ENCODE measurements at places on chromosomes 3 and 15.

DNA sequence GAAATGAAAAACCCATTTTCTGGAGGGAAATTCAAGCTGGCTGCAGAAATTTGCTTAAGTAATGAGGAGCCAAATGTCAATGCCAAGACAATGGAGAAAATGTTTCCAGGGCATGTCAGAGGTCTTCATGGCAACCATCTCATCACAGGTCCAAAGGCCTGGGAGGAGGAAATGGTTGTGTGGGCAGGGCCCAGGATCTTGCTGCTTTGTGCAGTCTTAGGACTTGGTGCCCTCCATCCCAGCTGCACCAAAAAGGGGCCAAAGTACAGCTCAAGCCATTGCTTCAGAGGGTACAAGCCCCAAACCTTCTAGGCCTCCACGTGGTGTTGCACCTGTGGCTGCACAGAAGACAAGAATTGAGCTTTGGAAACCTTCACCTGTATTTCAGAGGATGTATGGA, 59.3 kb downstream of the POMGNT2 start:
- DNase-seq = no peak

GRCh38 chr3:188568736-188569135, 414.8 kb downstream of the LPP start:
- no peak for DNase-seq

DNA sequence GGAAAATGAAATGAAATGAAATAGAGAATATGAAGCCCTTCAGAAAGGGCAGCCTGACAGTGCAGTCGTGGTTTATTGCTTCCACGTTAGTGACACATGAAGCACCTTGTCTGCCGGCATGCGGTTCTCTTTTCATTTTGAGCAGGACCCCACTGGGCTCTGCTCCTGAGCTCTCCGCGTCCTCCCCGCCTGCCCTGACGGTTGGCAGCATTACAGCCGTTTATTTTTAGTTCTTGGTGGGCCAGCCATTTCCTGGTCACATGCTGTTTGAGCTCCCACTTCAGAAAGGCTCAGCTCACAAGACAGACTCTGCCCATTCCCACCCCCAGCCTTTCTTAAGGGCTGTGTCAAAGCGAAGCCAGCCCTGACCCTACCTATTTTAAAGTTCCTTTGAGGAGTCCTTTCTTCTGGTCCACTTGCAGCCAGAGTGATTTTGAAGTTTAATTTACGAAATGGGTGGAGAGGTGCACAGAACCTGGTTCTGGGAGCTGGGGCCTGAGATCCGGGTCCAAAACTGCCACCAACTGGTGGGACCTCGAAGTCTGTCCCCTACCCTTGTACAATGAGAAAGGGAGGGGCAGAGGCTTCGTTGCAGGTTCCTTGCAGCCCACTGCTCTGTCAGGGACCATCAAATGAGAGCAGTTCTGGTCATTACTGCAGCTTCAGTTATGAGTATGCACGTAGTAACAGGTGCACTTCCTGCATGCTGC, 60.1 kb downstream of the MGLL start:
- no peak for DNase-seq

DNA sequence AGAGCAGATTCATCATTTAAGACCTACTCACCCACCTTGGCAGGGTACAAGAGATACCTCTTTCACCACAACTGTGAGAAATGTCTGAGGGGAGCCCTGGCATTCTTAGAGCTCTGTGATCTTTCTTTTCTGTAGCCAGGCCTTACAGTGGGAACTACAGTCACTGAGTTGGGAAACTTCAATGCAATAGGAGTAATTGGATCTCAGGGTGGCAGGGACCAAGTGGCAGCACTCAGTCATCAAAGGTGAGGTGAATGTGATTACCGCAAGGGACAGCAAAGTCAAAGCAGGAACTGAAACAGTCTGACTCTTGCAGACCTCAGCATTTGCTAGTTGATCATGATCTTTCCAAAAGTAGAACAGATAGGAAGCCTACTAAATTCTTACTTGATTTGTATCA, 7.2 kb upstream of the MCF2L2 start:
- no peak for DNase-seq

DNA sequence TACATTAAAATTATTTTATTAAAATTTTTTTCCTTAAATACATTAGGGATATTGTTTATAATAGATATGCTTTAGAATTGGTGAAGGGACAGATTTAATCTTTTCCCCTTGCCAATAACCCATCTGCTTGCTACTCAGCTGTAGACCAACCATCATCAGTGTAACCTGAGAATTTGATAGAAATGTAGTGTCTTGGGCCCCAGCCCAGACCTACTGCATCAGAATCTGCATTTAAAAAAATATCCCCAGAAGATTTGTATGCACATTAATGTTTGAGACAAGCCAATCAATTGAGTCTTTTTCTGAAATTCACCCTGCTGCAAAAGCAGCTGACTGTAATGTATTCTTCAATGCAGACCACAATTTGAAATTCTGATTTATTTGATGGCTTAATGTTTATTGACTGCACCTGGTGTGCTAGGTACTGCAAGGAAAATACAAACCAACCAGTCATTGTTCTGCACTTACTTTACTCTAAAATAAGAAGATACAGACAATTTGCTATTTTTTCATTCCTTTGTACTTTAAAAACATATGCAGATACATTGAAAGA, 190.7 kb upstream of the SGO1 start:
- DNase-seq = no peak

DNA sequence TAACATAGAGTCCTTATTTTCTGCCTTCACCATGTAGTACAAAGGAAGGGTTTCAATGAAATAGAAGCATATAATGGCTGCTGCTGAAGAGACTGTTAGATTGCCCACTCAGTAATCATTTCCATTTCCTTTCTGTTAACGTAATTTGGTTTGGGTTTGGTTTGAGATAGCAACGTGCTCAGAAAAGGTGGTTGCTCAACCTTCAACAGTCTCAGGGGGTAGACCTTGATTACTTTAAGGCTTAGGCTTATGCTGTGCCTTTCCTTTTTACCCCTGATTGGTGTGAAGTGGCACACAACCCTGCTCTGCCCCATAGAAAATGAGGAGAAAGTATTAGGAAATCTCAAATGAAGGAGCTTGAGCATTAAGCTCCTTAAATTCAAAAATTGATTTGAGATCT, 163.7 kb upstream of the TP63 start:
- no peak for DNase-seq

DNA sequence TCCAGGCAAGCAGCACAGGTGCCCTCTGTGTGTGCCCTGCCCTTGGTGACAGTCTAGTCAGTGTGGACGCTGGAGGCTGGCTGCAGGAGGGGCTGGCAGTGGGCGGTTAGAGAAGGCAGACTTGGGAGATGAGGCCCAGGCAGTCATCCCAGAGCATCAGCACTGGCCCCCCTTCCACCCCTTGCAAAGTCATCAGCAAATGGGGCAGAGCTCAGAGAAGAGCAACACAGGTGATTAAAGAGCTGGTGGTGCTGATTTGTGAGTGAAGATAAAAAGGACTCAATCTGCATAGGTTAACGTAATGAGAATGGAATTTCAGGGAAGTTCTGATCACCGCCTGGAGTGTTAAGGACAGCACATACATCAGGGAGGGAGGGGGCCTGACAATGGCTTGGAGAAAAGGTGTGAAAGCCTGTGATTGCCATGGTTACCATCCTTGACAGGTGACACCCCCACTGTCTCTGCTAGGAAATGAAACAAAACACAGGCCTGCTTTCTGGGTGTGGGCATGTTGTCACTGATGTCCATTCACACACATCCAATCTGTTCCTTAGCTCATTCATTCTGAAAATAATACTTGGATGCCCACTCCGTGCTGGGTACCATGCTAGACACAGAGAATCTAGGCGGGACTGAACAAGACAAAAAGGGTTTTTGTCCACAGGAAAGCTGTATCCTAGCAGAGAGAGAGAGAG, 269.6 kb upstream of the ST8SIA2 start:
- no peak for DNase-seq

- DNase-seq = no peak
Observed at GRCh38 chr3:197012540-197012883, 17.1 kb downstream of the MELTF start.

GRCh38 chr15:45510758-45511280, 11.7 kb downstream of the SLC30A4 start:
- DNase-seq = no peak

- DNase-seq = no peak
Observed at GRCh38 chr3:69390771-69391170, 4.9 kb upstream of the FRMD4B start.

GRCh38 chr3:102238362-102238761, 196.5 kb upstream of the ZPLD1 start:
- DNase-seq = no peak

DNA sequence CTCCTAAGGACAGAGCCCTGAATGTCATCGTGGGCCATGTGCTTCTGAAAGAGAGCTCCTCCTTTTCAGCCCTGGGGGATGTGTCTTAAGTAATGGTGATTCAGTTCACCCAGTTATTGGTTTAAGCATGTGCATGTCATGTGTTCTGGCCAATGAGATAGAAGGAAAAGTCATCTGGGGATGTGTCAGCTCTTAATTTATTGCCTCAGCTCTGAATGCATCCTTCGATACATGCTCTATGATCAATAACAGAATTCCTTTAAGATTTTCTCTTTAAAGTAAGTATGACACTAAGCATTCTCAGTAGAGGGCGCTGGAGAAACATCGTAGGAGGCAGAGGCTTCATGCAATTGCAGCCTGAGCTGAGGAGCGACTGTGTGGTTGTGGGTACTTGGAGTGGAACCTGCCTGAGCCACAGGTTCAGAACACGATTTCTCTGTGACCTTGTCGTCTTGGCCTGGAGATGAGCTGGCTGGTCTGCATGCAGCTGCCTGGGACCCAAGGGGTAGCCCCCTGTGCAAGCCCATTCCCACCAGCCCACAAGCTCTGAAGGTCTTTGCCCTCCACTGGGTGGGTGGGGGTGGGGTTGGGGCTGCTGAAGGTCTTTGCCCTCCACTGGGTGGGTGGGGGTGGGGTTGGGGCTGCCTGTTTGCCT, 69.5 kb downstream of the C3orf38 start:
- no peak for DNase-seq

GRCh38 chr15:70597056-70597603, 166.2 kb downstream of the UACA start:
- DNase-seq = no peak

DNA sequence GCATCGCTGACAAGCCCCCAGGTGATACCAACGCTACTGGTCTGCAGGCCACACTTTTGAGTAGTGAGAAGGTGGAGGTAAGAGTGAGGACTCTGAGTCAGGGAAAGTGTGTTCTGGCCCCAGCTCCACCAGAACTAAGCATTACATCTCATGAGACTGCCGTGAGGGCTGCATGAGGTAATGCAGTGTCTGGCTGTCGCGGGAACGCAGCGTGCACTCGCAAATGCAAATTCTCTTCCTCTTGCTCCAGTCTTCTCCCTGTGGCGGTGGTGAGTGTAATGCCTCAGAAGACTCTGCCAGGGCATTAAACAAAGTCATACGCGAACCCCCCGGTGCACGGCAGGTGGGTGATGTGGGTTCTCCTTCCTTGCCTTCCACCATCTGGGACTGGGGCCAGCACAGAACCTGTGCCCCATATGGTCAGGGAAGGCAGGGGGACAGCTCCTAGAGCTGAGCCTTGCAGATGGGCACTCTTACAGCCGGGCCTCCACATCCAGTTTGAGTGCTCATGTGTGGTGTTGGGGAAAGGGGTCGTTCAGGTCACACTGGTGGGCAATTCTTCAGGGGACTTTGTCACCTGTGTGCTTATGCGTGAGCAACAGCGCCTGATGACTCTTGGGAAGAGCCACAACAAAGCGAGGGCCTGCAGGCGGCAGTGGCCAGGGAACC, 175.8 kb downstream of the XXYLT1 start:
- no peak for DNase-seq

DNA sequence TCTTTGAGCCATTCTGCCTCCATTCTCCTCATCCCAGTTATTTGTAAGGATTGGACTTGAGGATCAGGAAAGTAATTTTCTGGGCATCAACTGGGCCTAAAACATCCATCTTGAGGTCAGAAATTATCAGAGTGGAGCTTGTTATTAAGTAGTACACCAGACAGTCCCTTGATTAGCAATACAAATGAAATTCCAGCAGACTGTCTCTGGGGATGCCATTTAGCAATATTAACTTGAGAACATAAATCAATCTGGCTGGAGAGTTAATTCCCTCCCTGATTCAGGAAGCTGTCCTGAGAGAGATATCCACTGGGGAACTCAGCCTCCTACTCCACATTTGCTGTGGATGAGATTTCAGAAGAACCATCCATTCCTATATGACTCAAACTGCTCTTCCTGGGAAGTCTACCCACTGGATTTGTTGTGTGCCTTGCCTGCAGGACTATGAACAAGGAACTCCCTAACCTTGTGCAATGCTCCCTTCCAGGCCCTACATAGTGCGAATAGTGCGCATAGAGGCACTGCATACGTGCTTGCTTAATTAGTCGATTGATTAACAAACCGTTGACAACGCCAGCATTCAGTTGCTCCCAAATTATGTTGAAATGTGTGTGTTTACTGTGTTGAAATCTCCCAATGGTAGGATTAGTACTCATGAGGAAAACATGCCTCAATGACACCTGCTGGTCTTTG, 36.1 kb upstream of the MTMR14 start:
- no peak for DNase-seq

DNA sequence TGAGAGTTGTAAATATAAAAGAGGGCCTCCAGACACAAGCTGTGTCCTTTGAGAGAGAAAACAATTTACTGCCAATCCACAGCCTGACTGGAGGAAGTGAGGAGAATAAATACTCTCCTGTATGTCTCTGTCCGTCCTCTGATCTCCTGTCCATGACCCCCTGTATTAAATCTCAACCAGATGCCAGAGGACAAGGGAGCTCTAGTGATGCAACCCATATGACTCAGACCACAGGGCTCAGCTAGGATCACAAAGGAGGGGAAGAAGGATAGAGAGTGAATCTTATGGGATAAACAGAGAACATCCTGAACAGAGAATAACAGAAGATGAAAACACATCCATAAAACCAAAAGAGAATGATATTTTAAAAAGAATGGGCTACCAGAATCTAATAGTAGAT, 482.6 kb downstream of the PLOD2 start:
- DNase-seq = no peak

GRCh38 chr15:48536681-48537091, 108.8 kb downstream of the FBN1 start:
- DNase-seq = no peak

DNA sequence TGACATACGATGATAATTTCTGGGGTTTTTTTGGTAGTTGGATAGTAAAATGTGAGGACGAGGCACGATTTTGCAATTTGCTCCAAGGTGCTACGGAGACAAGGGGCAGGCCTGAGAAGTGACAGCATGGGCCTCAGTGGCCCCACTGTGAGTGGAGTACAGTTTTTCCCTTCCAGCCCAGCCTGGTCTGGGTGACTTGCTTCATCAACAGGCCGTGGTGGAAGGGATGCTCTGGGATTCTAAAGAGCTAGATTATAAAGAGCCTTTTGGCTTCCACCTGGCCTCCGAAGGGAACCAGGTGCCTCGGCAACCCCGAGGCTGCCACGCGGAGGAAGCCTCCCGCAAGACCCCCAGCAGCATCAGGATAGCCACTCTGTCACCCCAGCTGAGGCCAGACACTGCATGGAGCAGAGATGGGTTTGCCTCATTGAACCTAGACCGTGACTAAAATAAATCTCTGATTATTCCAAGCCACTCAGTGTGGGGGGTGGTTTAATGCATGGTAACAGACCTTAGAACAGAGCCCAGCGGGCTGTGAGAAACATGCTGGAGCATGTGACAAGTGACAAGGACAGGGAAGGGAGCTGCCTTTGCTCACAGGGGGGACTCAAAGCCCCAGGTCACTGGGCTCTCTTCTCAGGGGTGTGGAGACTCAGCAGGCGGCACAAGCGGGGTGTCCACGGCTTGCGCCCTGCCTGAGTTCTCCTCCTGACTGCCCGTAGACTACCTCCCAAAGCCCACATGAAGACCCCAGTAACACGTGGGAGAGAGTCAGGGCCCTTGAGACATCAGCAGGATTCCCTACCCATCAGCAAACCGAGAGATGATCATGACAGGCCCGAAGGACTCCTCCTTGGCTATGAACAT, 22.6 kb upstream of the SLC41A3 start:
- DNase-seq = no peak

Data from stimulated activated CD8-positive, alpha-beta memory T cell treated with anti-CD3 and anti-CD28 coated beads, Interleukin-4, amount 100 ng/mL, for 4 hours (primary cell).